ENCODE measurements at places on chromosomes 12 and 14.

DNA sequence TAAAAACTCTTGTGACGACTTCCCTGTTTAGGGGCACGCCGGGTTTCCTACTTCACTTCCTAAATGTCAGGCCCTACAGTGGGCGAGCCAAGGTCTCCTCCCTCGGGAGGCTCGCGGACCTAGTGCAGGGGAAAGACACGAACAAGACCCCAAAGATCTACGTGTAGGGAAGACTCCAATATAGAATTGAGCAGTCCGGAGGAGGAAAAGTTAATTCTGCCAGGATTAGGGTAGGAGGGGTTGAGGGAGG, 564 bp downstream of the ATXN3 start:
- no peak for DNase-seq

GRCh38 chr12:127677537-127678131, 589.3 kb upstream of the TMEM132C start:
- DNase-seq: peak; percentile 44

GRCh38 chr12:90238663-90239271, 530.1 kb upstream of the ATP2B1 start:
- no peak for DNase-seq

DNA sequence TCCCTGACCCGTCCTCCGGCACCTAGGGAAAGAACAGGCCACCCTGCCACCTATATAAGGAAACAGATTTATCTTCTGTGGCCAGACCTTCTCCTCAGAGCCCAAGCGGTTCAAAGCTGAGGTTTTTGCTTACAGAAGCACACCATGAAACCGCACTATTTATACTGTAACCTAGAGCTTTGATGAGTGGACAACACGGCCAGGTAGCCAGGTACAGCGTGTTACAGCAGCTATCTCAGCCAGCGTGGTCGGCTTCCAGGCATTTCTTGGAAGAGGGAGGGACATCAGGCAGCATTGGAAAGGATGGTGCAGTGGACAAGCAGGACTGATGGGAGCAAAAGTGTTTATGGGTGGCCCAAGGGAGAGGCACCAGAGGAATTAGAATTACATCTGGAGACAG, 34.4 kb downstream of the TTC7B start:
- no peak for DNase-seq

GRCh38 chr14:99179506-99179905, 92.5 kb downstream of the BCL11B start:
- no peak for DNase-seq

DNA sequence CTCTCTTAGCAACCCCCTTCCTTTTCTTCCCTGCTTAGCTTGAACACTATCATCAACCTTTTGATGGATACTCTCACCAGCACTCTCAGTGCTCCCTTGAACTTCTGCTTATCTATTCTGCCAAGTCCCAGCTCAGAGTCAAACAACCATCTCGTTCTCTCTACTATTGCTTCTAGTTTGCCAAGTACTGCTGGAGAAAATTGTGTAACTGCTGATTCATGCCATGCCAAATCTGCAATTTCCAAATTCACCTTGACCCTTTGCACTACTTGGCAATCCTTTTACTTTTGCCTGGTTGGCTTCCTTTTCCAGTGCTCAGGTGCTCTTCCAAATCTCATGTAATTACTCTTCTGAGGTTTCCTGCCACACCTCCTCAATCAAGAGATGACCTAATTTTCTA, 2.8 kb upstream of the CCDC196 start:
- no peak for DNase-seq

GRCh38 chr12:112936927-112937326, 1.3 kb upstream of the OAS3 start:
- DNase-seq: no peak

GRCh38 chr14:56088941-56089340, 29.3 kb upstream of the PELI2 start:
- no peak for DNase-seq

- DNase-seq: peak; percentile 44
Observed at GRCh38 chr14:24367514-24368211, at the start of gene NFATC4. Gene NFATC4 (plus strand): TSS chr14:24368184. CDS start chr14:24368341, 157 bp downstream.

GRCh38 chr12:124224535-124225110, 70.3 kb upstream of the RFLNA start:
- no peak for DNase-seq

DNA sequence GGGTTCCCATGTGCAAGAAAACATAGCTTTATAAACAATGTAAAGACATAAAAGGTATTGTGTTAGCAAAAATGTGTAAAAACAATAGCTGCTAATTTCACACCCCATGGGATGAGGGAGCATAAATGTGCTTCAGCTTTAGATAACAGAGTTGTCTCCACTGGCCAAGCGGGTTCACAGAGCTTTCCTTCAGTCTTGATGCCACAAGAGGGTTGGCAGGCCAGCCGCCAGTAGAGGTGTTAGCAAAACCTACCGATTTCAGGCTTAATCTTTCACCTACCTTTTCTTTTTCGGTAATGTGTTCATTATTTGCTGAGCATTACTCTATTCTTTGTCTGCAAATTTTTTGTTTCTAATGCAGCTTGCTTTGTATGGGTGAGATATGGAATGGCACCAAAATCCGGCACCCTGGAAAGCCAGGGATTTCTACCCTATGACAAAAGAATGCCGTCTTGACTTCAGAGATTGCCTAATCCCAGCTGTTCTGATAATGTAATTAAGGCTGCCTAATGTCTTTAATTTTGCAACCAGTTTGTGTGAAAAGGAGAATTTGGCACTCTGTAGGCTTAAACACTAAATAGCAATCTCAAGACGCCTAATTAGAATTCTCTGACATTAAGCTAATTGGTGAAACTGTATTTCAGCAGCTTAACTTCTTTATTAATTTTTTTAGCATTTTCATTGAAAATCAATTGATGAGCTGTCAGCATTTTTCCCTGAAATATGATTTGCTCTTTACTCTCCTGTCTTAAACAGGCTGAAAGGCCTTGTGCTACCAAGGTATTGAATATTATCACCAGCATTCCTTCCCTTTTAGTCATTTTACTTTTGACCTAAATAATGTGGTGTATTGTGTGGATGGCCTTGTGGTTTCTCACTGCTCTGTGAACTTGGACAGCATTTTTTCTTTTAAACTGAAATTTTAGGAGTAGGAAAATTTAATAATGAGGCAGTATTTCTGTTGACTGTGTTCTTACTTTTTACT, 60.7 kb downstream of the POLR3B start:
- no peak for DNase-seq

- DNase-seq: no peak
Observed at GRCh38 chr12:22257100-22257499, 77.4 kb downstream of the ST8SIA1 start.

- DNase-seq: no peak
Observed at GRCh38 chr14:66601932-66602578, 94.1 kb downstream of the GPHN start.

- DNase-seq: no peak
Observed at GRCh38 chr12:124675881-124676713, 108.7 kb upstream of the NCOR2 start.

DNA sequence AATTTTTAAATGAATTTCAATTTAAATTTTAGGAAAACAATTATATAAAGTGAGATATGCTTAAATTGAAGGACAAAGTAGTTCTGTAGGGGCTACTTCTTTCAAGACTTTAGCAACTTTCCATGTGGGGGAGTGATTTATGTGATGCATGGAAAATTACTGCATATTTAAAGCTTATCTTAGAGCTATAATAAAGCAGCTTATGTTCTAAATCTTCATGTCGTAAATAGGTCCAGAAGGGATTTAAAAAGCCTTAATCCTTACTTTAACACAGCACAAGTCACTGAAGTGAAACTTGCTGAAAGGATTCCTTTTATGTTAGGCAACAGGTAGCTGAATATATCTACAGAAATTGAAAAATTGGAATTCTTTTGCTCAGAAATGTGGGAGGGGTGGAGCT, 340.4 kb downstream of the NAV3 start:
- no peak for DNase-seq

DNA sequence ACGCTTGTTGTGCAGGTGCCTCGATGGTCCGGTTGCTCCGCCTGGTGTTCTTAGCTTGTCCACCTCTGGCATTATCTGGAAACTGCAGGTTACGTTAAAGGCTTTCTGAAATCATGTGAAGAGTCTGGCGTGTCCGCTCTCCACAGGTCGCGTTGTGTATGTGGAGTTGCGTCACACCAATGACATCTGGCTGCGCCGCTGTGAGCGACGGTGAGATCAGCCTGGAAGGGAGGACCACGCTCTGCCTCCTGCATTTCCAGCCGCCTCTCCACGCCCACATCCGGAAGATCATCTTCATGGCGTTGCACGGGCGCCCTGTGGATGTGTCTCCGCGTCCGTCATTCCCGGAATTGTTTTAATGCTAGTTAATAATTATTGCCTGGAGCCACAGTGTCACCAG, 50.6 kb upstream of the GALNT9 start:
- no peak for DNase-seq

- no peak for DNase-seq
Observed at GRCh38 chr12:113306382-113306781, 28.5 kb downstream of the SLC8B1 start.

DNA sequence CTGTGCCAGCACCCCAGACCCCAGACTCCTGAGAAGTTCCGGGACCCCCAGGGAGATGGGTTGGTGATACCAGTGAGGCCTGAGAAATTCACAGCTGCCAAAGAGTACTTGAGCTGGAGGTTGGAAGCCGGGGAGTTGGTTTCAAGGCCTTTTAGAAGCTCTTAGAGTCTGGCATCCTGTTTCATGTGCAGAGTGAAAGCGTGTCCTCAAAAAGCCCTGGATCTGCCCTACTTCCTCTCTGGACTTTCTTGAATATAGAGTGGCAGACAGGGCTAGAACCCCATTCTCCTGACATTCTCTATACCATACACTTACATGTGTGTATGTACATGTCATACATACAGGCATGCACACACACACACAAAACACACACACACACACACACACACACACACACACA, 31.3 kb upstream of the PPM1A start:
- no peak for DNase-seq

DNA sequence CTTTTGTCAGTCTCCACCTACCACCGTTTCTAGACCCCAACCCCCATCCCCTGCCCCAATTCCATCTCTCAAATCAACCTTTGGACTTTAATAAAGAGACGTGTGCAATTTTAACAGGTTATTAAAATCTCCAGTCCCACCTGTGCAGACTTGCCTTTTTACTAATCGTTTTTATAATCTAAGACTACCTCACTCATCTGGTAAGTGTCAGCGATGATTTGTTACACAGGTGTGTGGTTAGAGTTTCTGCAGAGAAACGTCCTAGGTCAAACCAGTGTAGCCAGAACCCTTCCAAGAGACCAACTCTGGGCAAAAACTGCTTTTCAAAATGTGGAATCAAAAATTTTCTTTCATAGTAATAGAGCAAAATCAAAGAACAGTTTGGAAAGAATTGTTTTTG, 60.4 kb upstream of the PELI2 start:
- DNase-seq: no peak

DNA sequence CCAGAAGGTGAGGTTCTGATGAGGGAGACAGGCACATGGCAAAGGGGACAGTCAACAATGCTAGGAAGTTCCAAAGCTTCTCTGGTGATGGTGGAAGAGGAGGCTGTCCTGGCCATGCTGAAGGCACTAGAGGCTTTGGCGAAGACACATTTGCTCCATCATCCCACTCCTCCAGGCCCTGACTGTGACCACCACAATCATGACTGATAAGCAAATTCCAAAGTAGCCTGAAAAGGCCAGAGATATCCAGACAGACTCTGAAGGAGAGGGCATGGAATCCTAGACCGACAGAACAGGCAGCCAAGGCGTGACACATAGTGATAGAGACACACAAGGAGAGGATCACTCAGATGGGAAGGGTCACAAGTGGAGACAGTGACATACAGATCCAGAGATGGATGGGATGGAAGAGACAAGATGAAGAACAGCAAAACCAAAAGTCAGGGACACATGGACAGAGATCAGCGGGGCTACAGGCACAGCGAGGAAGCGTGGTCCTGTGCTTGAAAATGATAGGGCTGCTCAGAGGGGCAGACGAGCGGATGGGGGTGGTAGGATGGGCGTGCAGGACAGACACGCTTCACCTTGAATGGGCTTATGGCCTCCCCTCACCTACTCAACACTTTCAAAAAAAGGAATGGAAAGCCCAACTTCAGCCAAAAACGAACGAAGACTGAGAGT, 1.3 kb downstream of the ZFHX2 start:
- DNase-seq: no peak

- DNase-seq: no peak
Observed at GRCh38 chr12:3199551-3200031, 122.4 kb downstream of the TSPAN9 start.

DNA sequence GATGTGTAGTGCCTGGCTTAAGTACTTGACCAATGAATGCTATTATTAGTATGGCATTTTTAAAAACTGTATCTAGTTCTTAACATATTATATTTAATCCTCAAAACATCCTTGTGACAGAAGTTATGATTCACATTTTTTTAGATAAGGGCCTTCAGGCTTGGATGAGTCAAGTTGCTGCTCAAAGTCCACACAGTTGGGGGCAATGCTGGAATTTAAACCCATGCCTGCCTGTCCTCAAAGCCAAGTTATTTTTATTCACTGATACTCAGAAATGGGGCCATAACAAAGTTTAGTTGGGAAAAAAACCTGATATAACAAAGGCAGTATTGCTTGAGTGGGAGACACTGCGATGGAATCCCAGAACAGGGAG, 50.6 kb downstream of the RFX4 start:
- DNase-seq: no peak

DNA sequence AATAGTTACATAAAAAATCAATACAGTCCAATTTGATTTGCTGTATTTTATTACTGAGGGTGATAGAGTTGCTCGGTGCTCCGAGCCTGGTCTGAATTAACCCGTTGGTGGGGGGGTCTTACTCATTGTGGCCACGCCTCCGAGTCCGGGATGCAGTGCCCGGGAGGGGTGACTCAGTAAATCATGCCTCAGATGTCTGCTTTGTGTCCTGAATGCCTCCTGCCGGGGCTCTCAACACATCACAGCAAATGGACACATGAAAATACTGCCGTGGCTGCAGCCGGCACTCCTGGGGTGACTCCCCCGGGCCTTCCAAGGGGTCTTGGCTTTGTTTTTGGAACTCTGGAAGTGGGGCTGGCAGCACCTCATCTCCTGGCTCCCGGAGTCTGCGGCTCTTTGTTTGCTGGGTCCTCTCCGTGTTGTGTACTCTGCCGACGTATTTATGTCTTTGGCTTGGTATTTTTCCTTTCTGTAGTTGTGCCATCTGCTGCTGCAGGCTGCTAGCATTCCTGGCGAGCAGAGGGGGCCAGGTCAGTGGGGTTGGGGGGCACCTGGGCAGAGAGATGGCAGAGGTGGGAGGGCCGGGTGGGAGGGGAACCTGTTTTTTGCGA, 129.0 kb downstream of the AACS start:
- no peak for DNase-seq

- no peak for DNase-seq
Observed at GRCh38 chr14:25246751-25247150, 196.8 kb upstream of the STXBP6 start.

- no peak for DNase-seq
Observed at GRCh38 chr14:52473557-52473956, 78.7 kb downstream of the TXNDC16 start.

- no peak for DNase-seq
Observed at GRCh38 chr12:15779925-15780324, 9.3 kb downstream of the EPS8 start.
